ENCODE measurements at places on chromosomes 16 and 17.

DNA sequence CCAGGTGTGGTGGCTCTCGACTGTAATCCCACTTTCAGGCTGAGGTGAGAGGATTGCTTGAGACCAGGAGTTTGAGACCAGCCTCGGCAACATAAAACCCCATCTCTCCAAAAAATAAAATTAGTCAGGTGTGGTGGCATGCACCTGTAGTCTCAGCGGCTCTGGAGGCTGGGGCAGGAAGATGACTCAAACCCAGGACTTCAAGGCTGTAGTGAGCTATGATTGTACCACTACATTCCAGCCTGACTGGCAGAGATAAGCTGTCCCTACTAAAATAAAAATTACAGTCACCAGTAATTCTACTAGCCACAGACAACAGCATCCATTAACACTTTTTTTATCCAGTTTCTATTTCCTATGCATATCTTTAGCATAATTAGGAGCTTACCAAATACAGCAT, 176.3 kb downstream of the CPPED1 start:
- no peak for DNase-seq

- DNase-seq, result no peak
These were observed 156.6 kb downstream of the GSG1L start for GRCh38 chr16:27906883-27907282.

DNA sequence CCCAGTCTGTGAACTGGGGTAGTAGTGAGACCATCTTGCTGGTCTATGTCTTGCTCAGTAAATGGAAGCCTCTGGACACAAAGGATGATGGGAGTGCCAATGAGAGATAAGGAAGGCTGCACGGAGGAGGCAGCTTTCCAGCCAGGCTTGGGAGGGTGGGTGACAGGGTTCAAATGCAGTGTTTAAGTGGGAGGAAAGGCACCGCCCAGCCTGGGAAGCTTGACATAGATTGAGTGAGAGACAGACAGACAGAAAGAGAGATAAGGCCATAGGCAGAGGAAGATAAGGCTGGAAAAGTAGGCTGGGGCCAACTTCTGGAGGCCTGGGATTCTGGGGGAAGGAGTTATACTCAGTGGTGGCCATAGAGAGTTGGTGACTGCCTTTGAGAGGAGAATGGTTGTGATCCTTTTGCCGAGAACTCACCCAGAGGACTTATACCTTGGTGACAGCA, 7.2 kb upstream of the COL1A1 start:
- DNase-seq, result no peak

DNA sequence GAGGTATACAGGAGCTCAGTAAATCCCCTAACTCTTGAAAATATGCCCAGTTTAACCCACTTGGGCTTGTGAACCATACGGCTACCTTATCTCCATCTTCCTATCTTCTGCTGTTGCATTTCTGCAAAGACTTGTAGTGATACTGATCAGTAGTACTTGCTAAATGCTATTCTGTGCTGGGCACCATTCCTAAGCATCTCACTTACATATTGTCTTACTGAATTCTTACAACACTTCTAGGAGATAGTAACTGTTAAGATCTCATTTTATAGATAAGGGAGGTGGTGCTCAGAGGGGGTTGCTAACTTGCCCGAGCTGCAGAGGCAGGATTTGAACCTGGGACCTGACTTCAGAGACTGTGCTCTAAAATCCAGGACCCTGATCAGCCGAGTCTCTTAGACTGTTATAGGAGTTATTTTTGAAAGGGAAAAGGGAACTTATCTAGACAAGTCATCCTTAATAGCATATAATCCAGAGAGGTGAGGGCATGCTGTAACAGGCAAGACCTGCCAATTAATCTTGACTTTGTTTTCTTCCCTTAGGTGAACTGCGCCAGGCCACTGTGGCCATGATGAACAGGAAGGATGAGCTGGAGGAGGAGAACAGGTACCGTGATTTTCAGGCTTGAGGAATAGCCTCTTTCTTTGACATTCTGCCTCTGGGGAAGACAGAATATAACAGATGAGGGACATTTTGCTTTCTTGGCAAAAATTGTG, 149.7 kb downstream of the SNX29 start:
- no peak for DNase-seq

DNA sequence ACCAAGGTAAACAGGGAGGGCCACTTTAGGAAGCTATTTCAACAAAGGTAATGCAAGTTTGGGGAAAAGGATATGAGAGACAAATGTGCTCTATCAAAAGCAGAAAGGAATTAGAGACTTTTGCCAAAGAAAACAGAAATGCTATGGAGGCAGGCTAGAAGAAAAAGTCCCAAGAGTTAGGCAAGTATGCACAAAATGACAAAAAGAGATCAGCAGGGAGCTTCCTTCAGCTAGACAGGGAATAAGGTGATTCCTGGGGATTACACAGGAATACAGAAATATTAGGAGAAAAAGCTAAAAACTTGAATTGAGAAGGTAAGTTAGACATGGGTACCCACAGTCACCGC, 2.4 kb downstream of the FXR2 start:
- peak; percentile 64 for DNase-seq

- no peak for DNase-seq
These were observed 694 bp upstream of the TBCD start for GRCh38 chr17:82751171-82751570.

GRCh38 chr16:51907680-51908079, 639.3 kb downstream of the TOX3 start:
- DNase-seq, result no peak

DNA sequence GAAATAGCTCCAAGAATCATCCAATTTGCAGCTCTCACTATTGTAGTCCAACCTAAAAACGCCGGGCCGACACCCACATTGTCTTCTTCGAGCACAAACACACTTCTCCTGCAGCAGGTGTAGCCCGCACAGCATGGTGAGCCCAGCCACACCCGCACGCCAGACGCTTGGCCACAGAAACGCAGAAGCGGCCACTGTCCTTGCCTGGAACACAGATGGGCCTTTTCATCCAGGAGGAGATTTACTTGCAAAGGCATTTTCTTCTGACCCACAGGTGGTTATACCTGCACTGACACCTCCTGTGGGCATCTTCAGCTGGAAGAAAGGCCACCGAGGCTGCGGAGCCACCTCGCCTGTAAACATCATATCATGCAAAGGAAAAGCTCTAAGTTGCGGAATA, 98.4 kb downstream of the ADCY9 start:
- no peak for DNase-seq

- DNase-seq, result peak; percentile 18
These were observed 32.6 kb upstream of the ZFP90 start for GRCh38 chr16:68506331-68507053.

DNA sequence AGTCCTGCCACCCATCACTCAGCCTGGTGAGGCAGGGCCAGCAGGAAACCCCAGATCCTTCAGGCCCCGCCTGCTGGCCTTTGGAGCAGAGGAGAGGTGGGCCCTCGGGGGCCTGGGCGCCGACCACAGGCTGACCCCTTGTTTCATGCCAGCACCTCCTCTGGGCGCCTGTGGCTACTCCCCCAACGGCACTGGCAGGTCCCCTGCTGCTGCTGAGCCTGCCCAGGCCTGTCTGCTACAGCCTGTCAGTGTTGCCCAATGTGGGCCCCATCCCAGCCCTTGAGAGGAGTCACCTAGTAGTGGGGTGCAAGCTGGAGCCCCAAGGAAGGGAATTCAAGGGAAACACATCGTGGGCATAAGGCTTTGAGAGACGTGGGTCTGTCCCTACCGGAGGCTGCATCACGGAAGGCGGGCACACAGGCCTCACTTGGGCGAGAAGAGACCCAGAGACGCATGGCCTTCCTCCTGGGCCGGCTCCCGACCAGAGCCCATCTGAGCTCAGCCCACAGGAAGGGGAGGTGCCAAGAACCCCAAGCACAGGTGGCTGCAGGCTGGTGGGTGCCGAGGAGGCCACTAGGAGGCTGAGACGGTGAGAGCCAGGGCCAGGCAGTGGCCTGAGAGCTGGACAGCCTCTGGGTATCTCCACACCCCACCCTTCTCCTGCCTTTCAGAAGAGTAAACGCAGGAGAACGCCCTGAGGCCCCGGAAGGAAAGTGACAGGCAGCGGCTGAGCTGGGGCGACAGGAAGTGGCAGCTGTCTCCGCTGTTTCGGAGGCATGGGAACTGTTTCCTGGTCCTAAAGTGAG, 8.0 kb upstream of the FASN start:
- peak; percentile 34 for DNase-seq

- DNase-seq, result no peak
These were observed 235.5 kb downstream of the SHISA9 start for GRCh38 chr16:13136901-13137300.

DNA sequence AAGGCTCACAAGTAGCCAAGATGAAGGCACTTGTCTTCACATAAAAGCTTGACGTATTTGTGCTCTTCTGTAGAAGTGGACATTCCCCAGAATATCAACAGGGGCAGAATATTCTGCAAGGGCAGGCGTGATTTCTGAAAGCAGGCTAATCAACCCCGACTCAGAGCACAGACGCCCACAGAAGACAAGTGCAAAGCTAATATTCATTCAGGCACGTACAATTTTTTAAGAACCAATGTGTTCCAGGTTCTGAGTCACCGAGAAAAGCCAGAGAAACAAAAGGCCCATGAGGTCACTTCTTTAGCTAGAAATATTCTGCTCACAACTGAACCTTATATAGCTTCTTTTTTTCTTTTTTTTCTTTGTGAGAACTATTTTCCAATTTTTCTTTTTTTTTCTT, 121.6 kb downstream of the DNAH9 start:
- no peak for DNase-seq

DNA sequence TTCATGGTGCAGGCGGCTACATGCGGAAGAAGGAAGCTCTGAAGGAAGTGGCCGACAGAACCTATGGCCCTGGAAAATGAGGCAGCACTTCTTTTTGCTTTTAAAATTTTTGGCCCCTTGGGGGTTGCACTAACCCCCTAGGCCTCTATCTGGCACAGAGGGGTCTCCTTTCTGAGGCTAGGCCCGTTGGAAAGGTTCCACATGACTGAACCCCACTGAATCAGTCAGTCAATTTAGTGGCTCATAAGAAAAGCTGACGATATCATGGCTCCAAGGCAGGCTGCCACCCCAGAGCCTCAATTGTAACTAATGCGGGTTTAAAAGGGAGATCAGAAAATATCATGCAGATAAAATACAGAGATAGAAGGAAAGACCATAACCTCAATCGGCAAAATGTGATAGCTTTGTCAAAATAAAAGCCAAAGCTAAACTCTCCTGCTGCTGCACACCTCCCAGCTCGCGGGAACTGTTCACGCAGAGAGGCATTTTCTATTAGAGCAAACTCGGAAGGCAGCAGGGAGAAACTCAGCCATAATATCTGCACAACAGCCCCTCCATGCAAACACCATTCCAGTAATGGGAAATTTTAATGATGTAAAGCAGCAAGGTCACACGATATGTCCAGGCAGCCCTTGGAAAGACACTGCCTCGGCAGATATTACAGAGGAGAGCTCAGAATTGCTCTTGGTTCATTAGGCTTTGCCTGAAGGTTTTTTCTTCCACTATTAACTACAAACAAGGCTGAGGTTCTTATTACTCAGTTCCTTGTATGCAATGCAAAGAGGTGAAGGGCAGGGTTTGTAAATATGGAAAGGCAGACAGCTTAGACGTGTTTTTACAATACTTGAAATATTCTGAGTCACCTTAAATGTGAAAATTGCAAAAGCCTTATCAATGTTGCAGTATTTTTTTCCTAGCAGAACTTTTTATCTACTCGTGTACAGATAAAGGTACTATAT, 200.4 kb upstream of the PMFBP1 start:
- DNase-seq, result no peak

GRCh38 chr17:8877984-8878383, 10.5 kb upstream of the PIK3R6 start:
- no peak for DNase-seq

- no peak for DNase-seq
These were observed 20.2 kb downstream of the ANKS3 start for GRCh38 chr16:4713663-4714501.

GRCh38 chr17:43316522-43317142, 82.2 kb upstream of the ARL4D start:
- DNase-seq, result no peak

DNA sequence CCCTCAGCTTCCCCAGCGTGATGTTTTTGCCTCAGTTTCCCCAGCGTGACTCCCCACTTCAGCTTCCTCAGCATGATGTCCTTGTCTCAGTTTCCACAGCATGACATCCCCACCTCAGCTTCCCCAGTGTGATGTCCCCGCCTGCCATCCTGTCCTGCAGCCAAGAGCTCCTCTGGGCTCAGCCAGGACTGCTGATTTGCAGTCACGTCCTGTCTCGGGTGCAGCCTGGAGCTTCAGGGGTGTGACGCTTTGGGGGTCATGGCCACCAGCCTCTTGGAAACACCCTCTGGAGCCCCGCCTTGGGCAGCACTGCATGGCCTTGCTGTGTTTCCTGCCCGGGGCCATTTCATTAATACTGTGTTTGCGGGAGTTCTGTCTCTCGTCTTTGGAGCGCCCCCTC, 16.5 kb upstream of the NUDT16L1 start:
- no peak for DNase-seq

GRCh38 chr17:37671824-37672547, 28.7 kb upstream of the DDX52 start:
- peak; percentile 85 for DNase-seq

- no peak for DNase-seq
These were observed 30.0 kb upstream of the USP22 start for GRCh38 chr17:21072745-21073197.

DNA sequence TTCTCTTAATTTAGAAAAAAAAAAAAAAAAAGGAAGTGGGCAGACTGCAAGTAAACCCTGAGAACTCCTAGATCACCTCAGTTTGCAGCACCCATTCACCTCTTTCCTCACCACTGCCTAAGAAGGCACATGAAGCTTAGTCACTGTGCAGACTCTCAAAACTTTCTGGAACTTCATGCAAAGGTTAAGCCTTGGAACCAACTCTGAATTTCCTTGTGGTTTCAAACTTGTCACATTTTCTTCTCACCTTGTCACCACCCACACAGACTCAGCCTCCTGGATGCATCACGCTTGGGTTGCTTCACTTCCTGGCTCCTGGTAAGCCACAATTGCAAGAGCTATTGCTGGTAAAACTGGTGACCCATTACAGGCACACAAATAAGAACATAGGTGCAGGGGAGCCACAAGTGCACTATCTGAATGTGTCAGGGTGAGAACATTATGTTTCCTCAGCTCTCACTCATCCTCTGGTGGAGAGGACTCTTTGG, 15.0 kb upstream of the CPD start:
- DNase-seq, result no peak

- no peak for DNase-seq
These were observed 848 bp upstream of the KRT19 start for GRCh38 chr17:41528959-41529353.

DNA sequence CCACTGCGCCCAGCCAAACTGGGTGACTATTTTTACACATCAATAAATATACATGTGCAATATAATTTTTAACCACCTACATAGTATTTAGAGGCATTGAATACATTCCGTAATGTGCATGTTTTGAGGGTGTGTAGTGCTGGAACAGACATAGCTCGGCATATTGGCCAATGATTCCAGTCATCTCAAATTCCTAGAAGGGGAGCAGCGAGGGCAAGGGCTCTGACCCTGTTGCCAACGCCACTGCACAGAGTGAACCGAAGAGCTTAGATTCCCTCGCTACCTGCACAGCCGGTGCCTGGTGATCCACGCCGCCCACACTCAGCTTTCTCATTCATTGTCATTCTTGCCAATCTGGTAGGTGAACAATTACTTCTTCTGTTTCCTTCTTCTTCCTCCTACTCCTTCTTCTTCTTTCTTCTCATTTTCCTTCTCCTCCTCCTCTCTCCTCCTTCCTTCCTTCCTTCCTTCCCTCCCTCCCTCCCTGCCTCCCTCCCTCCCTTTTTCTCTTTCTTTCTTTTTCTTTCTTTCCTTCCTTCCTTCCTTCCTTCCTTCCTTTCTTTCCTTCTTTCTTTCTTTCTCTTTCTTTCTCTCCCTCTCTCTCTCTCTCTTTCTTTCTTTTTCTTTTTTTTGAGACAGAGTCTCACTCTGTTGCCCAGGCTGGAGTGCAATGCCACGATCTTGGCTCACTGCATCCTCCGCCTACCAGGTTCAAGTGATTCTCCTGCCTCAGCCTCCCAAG, 26.3 kb upstream of the ATP2A3 start:
- DNase-seq, result no peak

All from adipocyte (in vitro differentiated cells).